ENCODE measurements at places on chromosomes 11 and 22.

DNA sequence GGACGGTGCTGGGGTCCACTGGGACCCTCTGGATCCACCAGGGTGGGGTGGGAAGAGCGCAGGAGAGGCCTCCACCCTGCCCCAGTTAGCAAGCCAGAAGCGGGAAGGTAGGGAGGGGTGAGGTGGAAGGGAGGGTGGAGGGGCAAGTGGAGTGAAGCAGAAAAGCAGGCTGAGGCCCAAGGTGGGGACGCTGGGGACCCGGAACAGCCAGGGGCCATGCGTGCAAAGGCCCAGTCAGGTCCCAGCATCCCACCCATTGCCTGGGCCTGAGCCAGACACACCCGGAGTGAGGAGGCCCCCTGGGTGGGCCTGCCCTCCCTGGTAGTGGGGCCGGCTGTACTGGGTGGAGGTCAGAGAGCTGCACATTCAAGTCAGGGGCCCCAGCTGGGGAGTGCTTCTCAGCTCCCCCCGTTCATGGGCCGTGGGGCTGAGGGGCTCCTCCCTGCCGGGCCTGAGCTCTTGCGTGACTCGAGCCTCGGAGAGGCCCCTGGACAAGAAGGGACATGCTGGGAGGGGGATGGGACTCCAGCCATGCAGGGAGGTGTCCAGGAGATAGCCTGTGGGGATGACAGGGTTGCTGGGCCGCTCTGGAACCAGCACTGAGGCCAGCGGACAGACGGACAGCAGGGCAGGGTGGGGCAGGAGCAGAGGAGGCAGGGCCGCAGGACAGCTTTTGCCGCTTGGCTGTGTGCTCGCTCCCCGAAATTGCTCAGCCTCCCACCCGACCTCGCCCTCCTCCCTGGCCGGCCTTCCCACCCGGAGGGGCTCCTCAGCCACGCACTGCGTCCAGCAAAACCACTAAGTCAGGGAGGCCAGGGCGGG is 7.7 kb downstream of the TNNT3 start:
- DNase-seq: no peak

DNA sequence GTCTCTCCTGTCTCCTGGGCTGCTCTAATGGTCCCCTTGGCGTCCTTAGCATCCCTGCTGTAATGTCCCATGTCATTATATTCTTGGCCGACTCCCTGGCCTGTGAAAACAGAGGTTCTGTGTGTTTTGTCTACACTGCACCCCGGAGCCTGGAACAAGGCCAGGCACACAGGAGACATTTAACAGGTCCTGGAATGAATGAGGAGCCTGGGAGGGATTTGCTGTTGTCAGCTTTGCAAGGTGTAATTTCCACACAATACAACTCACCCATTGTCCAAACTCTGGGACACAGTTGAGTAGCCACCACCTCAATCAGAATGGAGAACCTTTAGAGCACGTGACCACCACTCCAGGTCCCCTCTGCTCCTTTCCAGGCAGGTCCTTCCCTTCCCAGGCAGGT is 14.9 kb upstream of the PDGFB start:
- DNase-seq: no peak

GRCh38 chr22:45422237-45422983 is 8.9 kb downstream of the RIBC2 start:
- DNase-seq: no peak

DNA sequence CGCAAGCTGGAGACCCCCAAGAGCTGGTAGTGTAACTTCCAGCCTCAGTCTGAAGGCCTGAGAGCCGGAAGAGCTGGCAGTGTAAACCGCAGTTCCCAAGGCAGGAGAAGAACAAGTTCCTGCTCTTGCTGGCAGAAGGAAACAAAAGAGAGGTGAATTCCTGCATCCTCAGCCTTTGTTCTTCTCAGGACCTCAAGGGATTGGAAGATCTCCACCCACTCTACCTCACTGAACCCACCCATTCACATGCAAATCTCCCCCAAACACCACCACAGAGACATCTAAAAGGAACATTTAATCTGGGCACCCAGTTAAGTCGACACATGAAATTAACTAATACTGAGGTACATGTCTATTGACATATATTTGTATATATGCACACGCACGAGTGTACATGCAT is 1310.3 kb downstream of the TBC1D22A start:
- no peak for DNase-seq

DNA sequence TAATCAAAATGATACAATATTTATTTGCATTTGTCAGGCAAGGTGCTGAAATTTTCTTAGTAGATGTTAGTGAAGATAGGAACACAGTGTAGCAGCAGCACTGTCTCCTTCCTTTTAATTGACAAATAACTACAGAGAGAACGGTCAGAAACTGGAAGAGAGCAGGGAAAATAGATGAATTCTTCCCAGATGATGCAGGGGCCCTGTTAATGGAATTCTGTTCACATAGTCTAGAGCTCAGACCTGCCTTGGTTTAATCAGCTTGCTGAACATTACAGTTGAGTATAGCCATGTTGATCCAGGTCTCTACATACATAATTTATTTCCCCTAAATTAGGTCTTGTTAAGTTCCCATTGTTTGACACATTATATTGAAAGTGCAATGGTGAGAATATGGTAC is 127.4 kb downstream of the SLC17A6 start:
- DNase-seq: no peak

DNA sequence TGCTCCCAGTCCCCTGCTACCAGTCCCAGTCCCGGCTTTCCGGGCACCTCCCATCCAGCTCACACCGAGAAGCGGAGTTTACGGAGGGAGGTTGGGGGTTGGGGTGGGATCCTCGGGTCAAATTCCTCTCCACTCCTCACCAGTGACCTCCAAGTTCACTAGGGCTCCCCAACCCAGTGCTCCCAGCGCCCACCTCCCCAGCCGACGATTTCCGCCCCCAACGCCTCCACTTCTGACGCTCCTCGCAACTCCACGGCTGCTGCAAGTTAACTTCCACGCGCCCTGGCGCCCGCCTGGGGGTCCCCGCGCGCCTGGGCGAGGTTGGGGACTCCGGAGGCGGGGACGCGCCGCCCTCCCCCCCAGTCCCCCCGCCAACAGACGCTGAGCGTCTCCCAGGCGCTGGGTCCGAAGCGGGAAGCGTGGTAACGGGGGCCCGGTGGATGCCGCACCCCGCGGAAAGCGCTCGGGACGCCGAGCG is 526 bp downstream of the TPST2 start:
- no peak for DNase-seq

GRCh38 chr11:67456068-67456705 is 1.0 kb downstream of the CABP4 start:
- no peak for DNase-seq

DNA sequence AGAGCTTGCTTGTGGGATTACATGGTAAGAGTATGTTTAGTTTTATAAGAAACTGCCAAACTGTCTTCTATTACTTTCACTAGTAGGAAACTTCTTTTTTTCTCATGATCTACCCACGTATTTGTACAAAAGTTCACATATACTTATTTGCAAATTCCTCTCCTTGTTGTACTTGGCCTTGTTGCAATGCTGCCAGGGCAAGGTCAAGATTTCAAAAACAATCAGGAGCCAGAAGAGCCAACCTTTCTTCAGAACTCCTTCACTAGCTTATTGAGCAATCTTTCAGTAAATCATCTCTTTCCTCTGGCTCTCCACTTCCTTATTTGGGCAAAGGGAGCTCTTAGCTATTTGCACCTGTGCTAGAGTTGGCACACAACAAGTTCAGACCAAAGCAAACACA is 9.7 kb downstream of the SRSF8 start:
- no peak for DNase-seq

DNA sequence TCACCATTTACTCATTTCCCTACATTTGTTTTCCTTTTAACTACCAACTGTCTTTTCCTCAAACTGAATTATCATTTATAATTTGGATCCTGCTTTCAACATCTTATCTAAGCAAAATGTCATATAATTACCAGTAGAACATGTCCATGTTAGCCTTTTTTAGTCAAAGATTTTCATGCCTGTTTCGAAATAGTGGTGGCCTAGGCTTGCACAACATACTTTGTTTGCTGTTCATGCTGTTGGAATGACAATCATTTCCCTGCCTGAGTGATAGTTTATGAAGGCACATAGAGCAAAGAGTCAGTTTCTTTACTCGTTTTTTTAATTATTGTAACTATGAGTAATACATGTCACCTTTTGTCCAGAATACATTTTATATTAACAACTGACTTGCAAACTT is 144.3 kb upstream of the ANO3 start:
- DNase-seq: no peak

DNA sequence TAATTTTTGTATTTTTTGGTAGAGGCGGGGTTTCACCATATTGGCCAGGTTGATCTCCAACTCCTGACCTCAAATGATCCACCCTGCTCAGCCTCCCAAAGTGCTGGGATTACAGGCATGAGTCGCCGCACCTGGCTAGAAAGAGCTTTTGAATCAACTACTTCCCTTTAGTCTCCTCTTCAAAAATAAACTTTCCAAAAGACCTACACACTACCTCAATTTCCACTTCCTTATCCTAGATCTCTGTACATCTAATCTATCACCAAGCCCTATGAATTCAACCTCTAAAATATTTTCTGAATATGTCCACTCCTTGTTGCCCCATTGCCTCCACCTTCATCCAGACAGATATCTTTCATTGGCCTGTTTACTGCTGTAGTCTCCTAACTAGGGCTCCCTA is 13.1 kb upstream of the DDX6 start:
- no peak for DNase-seq

All from stimulated activated CD8-positive, alpha-beta memory T cell treated with anti-CD3 and anti-CD28 coated beads, Interleukin-12 subunit alpha, Interleukin-12 subunit beta, amount 100 ng/mL, for 1 hour (primary cell).